PC-3 (cell line): ENCODE measurements at places on chromosomes 7 and 10. TPM values are rescaled to one million over a fixed set of nuclear protein-coding genes. Genes with fewer than 3 reads are reported as not detected.

- H3K27me3 ChIP-seq: no peaks in the 10 kb centered on the region
- no peaks in the 10 kb centered on the region for H3K36me3 ChIP-seq
- H3K4me3 ChIP-seq: no peak overlapping the region
- DNase-seq: peak; percentile 43
- no peak overlapping the region for H3K27ac ChIP-seq
- H3K4me1 ChIP-seq: peaks cover 4% of the 10 kb centered on the region; the same call in 1 of the 2 replicates
Observed at GRCh38 chr7:117645481-117646165, 165.8 kb downstream of the CFTR start.

- DNase-seq: no peak
- peaks cover 35% of the 10 kb centered on the region for H3K27me3 ChIP-seq
- no peak overlapping the region for H3K4me3 ChIP-seq
- peaks cover 33% of the 10 kb centered on the region for H3K4me1 ChIP-seq
- H3K27ac ChIP-seq: no peak overlapping the region
Observed at GRCh38 chr10:72782649-72783330, 90.8 kb downstream of the MCU start.

GRCh38 chr10:112374724-112375541, 1.0 kb downstream of the ACSL5 start:
- H3K36me3 ChIP-seq: no peaks in the 10 kb centered on the region
- no peaks in the 10 kb centered on the region for H3K27me3 ChIP-seq
- H3K27ac ChIP-seq: 0 out of 2 replicates have a peak overlapping the region, but pooled peaks have one; percentile 8
- peaks cover 18% of the 10 kb centered on the region for H3K4me1 ChIP-seq

DNA sequence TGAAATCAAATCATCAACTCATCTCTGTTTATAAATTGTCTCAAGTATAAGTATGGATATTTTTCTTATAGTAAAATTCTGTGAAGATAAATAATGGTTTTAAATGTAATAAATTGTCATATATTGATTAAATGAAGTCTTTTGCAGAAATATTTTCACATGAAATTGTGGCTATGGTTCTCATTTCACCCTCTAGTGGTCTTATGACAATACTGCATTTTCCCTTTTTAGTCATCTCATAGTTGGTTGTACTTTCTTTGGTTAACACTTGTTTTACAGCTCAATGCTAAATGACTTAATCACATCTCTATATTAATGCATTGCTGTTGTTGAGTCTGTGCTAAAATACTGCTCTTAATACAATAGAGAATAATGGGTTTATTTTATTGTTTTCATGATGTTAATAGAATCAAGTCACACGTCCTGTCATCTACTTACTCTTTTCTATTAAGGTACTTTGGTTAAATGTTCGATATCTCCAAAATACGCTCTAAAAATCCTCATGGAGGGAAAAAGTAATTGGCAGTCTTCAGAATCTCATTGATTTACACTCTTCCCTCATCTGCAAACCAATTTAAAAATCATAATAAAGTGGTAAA, 38.0 kb upstream of the CACNA2D1 start:
- peak; percentile 43 for DNase-seq
- no peak overlapping the region for H3K27ac ChIP-seq
- H3K4me3 ChIP-seq: no peak overlapping the region
- H3K36me3 ChIP-seq: no peaks in the 10 kb centered on the region

- no peaks in the 10 kb centered on the region for H3K27me3 ChIP-seq
- H3K4me1 ChIP-seq: peaks cover 24% of the 10 kb centered on the region
- peak overlapping the region; percentile 95 for H3K4me3 ChIP-seq
- no peak for DNase-seq
- peaks cover 3% of the 10 kb centered on the region; the same call in 1 of the 2 replicates for H3K36me3 ChIP-seq
Observed at GRCh38 chr7:143408252-143408685, 387 bp downstream of the EPHA1 start.

DNA sequence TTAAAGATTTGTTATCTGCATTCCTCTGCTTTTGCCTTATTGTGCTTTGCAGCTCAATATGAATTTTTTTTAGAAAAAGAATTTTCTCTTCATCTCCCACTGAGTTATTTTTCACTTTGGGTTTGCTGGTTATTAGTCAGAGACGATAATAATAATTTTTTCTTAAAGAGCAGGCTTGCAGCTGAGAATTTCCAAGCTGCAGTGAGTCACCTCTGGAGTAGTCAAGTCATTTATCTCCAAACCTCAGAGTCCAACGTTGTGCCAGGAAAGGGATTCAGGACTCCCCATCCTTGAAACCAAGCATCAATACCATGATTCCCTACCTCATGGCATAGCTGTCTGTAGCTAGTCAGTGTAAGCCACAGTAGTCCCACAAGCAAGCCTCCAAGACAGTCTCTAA, 15.2 kb upstream of the EGR2 start:
- H3K36me3 ChIP-seq: no peaks in the 10 kb centered on the region
- no peak overlapping the region for H3K27ac ChIP-seq

DNA sequence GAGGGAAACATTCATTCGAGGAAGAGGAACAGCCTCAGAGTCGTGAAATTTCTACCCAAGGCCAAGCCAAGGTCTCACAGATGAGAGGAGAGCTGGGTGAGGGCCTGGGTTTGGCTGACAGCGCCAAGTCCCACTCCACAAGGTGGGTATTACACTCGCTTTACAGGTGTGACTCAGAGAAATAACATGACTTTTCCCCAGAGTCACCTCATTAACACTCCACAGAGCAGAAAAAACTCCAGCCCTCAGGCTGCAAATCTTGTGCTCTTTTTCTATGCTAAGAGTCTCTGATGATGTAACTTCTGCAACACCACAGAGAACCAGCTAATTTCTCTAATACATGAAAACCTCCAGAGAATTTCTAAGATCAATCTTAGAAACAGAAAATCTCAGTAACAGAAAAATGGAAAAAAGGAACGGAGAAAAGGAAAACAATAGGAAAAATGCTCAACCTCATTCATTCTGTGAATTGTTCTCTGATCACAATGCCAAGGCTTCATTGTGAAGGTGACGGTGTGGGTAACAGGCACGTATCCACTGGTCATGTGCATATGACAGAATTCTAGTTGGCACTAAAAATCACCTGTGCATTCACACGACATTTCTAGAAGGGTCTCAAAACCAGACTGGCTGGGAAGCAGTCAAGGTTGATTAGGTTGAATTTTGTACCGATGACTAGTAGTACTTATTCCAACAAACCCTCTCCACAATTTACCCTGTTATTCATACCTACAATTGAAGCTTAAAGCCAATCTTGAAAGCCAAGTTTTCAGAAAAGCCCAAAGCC, 20.3 kb downstream of the YWHAG start:
- H3K4me3 ChIP-seq: no peak overlapping the region
- peaks cover 47% of the 10 kb centered on the region for H3K36me3 ChIP-seq
- H3K4me1 ChIP-seq: peaks cover 24% of the 10 kb centered on the region
- H3K27me3 ChIP-seq: no peaks in the 10 kb centered on the region
- DNase-seq: peak; percentile 56

- no peaks in the 10 kb centered on the region for H3K4me1 ChIP-seq
- H3K27ac ChIP-seq: no peak overlapping the region
- H3K4me3 ChIP-seq: no peak overlapping the region
- H3K27me3 ChIP-seq: no peaks in the 10 kb centered on the region
- no peaks in the 10 kb centered on the region for H3K36me3 ChIP-seq
- DNase-seq: no peak
Observed at GRCh38 chr7:14332155-14332554, 342.7 kb upstream of the ETV1 start.

DNA sequence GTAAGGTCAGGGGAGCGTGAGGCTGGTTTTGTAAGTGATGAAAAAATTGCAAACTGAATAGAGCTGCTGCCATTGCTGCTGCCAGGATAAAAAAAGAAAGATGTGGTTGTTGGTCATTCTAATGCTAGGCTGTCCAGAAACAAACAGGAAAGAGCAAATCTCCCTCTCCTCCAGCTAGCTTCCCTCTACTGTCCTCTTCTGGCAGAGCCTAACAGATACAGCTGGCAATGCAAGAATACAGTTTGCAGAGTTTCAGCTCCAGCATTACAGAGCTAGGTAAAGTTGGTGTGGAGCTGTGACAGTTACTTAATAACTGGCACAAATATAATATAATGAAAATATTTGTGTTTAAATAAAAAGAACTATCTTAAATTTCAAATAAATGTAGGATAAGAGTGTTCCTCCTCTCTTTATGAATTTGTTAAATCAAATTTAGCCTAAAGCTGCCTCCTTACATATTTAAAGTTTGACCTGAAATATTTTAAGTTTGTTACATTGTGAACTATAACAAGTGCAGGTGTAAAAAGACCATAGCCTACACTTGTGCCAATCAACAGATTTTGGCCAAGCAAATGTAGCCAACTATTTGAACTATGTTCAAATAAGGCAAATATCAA, 407.7 kb downstream of the SH2D4B start:
- H3K27me3 ChIP-seq: no peaks in the 10 kb centered on the region
- H3K4me1 ChIP-seq: no peaks in the 10 kb centered on the region
- DNase-seq: no peak

GRCh38 chr10:50437248-50437647, 185.9 kb upstream of the ASAH2 start:
- H3K4me3 ChIP-seq: no peak overlapping the region
- H3K27me3 ChIP-seq: no peaks in the 10 kb centered on the region
- H3K36me3 ChIP-seq: no peaks in the 10 kb centered on the region

- no peak overlapping the region for H3K27ac ChIP-seq
- no peaks in the 10 kb centered on the region for H3K4me1 ChIP-seq
- no peaks in the 10 kb centered on the region for H3K36me3 ChIP-seq
- no peaks in the 10 kb centered on the region for H3K27me3 ChIP-seq
- H3K4me3 ChIP-seq: no peak overlapping the region
- DNase-seq: no peak
Observed at GRCh38 chr10:30827531-30828120, 198.1 kb upstream of the LYZL2 start.

GRCh38 chr7:126286317-126286716, 966.4 kb downstream of the GRM8 start:
- DNase-seq: no peak
- no peaks in the 10 kb centered on the region for H3K4me1 ChIP-seq
- no peak overlapping the region for H3K27ac ChIP-seq
- no peaks in the 10 kb centered on the region for H3K36me3 ChIP-seq
- no peaks in the 10 kb centered on the region for H3K27me3 ChIP-seq

- DNase-seq: no peak
- no peak overlapping the region for H3K27ac ChIP-seq
- H3K4me3 ChIP-seq: no peak overlapping the region
- H3K36me3 ChIP-seq: no peaks in the 10 kb centered on the region
- no peaks in the 10 kb centered on the region for H3K4me1 ChIP-seq
- H3K27me3 ChIP-seq: no peaks in the 10 kb centered on the region
Observed at GRCh38 chr10:131127610-131128009, 183.9 kb downstream of the TCERG1L start.

DNA sequence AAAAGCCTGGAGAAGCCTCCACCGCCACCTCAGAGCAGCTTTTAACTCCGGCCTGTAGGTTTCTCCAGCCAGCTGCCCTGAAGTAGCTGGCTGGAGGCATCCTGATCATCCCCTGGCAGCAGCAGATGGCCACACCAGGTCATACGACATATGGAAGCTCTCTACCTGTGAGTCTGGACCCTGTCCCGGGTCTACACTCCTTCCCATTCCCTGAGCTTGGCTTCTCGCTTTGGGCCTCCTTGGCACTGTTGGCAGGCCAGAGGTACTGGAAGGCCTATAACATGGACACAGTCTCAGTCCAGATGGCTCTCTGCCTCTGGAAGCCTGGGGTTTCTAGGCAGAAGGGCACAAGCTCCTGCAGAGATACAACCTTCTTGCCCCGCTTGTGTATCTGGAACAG, 43.5 kb upstream of the TRIM8 start:
- H3K27ac ChIP-seq: no peak overlapping the region
- DNase-seq: no peak
- H3K27me3 ChIP-seq: no peaks in the 10 kb centered on the region
- no peaks in the 10 kb centered on the region for H3K36me3 ChIP-seq

DNA sequence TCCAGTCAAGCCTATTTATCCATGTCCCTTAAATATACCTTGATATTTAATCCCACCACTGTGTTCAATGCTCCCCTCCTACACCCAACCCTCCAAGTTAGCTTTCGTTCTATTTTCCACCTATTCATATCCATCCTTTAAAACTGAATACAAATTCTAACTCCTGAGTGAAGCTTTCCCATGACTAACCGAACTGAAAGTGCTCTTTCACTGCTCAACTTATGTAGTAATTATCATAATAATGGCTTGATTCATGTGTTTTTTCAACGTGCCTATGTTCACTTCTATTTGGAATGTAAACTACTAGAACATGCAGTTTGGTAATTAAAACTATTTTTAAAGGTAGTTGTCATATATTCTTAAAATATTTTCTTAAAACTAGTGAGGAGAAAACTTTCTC, 58.0 kb downstream of the NDUFB2 start:
- H3K4me3 ChIP-seq: no peak overlapping the region
- H3K27ac ChIP-seq: no peak overlapping the region
- H3K27me3 ChIP-seq: no peaks in the 10 kb centered on the region
- DNase-seq: no peak

SYPL1 gene
- 45.9 and 57.9 TPM in 2 replicates for total RNA-seq

SPRN gene
- total RNA-seq: not detected in 2 replicates

ZNF479 gene
- total RNA-seq: not detected in 2 replicates

CNTNAP2 gene
- total RNA-seq: 1.5 and 1.8 TPM in 2 replicates

OR2A12 gene
- total RNA-seq: not detected in 2 replicates
